Hypothalamus (tissue), 51 donors: ENCODE measurements at places on chromosomes 7 and 10.

GRCh38 chr7:119974972-119975371, 298.0 kb upstream of the KCND2 start:
- DNase-seq: no peak

DNA sequence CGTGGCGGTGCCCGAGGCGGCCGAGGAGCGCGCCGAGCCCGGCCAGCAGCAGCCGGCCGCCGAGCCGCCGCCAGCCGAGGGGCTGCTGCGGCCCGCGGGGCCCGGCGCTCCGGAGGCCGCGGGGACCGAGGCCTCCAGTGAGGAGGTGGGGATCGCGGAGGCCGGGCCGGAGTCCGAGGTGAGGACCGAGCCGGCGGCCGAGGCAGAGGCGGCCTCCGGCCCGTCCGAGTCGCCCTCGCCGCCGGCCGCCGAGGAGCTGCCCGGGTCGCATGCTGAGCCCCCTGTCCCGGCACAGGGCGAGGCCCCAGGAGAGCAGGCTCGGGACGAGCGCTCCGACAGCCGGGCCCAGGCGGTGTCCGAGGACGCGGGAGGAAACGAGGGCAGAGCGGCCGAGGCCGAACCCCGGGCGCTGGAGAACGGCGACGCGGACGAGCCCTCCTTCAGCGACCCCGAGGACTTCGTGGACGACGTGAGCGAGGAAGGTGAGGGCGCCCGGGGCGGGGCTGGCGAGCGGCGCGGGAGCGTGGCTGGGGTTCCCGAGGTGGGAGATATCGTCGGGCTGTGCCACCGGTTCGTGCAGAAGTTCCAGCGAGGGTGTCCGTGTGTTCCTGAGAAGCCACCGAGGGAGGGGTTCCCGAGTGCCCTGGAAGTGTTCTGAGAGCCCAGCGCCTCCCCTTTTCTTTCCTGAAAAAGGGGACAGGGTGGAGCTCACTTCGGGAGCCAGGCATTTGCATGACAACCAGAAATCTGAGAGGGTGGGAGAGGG, 495 bp downstream of the EIF3B start:
- no peak for DNase-seq

DNA sequence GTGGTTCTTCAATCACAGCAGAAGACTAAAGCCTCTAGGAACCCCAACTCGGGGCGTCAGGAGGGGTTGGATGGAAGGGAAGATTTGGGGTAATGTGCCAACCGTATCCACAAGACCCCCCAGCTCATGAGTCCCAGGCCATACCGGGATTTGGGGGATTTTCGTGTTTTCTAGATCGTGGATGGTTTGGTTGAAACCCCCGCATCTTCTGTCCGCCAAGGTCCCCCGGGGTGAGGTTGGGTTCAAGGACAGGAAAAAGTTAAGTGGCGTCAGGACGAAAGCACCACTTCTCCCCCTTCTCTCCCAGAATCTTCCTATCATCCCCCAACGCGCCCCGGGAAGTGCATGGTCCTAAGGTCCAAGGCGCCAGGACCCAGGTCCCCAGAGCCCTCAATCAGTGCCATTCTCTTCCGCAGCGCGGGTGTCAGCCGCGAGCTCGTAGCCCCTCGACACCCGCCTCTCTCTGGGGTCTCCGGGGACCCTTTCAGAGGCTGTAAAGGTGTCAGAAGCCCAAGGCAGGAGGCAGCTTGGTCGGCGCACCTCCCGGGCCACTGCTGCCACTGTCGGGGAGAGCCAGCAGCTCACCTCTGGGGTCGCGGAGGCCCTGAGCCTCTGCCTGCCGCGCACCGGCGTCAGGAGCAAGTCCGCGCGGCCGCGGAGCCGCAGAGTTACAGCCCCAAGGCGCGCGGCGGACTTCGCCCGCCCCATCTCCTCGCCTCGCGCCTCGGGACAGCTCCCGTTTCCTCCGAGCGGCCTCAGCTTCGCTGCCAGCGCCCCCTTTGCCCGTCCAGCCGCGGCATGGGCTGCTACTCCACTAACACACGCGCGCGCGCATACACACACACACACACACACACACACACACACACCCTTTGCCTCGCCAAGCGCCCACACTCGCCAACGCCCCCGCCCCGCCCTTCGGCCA, 1.5 kb downstream of the MKX start:
- no peak for DNase-seq

GRCh38 chr7:33842150-33842549, 63.2 kb upstream of the BMPER start:
- DNase-seq: no peak

GRCh38 chr7:138023618-138024342, 21.9 kb upstream of the CREB3L2 start:
- no peak for DNase-seq

GRCh38 chr7:90688810-90689209, 92.7 kb downstream of the CDK14 start:
- DNase-seq: no peak

DNA sequence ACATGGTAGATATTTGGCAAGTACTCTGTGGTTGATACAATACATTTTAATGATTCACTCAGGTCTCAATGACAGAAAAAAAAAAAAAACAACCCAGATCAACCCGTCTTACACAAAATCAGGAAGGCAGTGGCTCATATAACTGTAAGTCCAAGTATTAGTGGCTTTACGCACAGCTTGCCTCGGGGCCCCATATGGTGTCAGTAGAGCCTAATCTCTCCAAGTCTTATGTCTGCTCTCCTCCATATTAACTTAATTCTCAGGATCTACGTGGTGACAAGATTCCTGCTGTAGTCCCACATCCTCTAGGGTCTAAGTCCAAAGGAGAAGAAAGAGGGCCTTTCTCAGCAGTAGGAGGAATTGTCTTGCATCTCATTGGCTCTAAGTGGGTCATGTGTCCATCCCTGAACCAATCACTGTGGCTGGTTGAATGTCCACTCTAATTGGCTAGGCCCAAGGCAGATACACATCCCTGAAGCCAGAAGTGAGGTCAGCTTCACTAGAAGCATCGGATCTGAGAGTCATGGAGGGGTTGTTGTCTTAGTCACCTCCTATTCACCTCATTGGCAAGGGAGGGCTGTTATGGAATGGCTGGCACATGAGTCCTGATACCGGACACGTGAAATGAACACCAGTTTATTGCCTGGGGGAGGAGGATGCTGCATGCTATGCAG, 20.5 kb upstream of the PLPP4 start:
- no peak for DNase-seq

DNA sequence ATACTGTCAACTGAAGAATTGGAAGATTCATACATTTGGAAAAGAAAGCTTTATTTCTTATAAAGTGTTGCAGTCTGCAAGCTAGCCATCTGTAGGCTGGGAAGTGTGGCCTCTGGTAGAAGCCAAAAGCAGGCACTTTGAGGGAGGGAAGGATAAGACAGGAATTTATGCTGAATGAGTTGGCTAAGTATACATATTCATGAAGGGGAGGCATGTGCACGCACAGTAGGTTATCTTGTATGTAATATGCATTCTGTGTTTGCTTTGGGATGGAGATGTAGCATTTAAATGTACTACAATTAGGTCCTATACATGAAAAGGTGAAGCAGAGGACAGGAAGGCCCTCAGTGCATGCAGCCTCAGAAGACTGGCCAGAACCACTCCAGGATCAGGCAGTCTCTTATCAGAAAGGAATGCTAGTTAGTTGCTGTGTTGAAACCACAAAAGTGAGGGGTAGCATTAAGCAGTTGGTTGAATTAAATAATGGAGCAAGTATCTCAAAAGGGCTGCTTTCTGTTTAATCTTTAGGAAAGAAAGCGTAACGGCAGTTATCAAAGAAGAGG, 40.9 kb downstream of the MYO3A start:
- no peak for DNase-seq

DNA sequence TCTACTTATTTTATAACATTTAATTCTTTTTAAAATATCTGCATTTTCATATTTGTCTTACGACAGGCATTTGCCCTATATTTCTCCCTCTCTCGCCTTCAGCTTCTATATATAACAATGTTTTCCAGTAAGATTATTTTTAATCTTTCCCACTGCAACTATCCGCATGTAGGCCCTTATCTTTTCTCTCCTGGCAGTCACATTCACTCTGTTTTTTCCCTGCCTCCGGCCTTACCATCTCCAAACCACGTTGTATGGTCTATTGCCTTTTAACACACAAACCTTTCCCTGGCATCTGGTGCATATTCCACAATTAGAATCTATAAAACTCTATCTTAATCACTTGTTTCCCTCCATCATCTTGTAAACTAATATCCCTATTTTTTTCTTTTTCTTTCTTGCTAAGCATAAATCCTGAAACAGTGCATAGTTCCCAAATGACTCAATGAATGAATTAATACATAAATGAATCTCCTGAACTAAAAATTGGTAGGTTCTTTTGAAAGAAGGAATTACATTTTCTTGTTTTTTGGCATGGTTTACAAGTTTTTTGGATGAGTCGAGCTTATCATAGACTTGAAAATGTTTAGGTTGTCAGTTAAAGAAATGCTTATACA, 173.2 kb downstream of the SEMA3A start:
- no peak for DNase-seq

- DNase-seq: no peak
These were observed 138.0 kb upstream of the MTPN start for GRCh38 chr7:136114966-136115762.

DNA sequence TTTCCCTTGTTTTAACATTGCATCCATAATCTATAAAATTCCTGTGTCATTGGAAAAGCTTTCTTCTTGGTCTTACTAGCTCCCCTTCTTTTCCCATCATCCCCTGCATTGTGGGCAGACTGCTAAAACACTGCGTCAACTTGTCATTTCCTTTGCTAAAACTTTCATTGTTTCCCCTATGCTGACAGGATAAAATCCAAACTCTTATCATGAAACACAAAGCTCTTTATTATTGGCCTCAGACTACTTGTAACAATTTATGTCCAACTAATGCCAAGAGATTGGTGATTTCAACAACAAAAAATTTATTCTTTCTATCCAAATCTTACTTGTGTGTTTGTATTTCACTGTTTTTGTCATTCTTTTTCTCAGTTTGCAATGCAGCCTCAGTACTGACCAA, 339.1 kb downstream of the HGF start:
- no peak for DNase-seq

DNA sequence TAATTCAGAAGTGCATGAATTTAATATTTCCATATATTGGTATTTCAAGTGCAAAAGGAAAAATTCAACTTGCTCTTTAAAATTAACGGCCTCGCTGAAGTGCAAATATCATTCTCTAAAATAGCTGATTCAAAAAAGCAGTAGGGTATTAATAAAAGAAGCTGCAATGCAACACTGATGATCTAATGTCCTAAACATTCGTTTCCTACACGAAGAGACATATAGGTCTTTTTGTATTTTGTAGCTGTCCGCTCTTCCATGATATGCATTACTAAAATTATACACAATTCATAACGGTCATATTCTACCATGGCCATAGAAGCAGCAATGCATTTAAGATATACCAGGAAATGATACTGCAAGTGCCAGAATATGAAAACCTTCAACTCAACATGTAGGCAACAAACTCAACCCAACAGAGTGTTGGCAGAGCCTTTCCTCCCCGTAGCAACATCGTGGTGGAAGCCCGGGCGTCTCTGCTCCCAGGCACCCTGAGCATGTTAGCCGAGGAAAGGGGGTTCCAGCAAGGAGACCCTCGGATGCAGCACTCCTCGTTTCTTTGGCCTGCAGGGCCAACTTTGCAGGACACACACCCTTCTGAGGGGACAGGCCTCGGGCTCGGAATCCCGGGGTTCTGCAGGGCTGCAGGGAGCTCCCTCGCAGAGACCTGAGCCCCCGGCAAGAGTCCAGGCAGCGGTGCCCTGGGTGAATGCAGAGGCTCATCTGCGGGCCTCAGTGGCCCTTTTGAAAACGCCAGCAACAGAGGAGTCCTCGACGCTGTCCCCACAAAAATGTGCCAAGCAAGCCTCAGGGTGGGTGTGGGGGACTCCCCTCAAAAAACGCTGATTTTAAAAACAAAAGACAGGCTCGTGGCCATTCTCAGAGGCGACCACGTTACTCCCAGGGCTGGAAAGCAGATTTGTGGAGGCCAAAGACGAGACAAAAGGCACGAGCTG, 1.6 kb downstream of the FAM171A1 start:
- no peak for DNase-seq
